ENCODE measurements at places on chromosomes 5 and 9. TPM values are rescaled to one million over a fixed set of nuclear protein-coding genes. Genes with fewer than 3 reads are reported as not detected.

The GRIA1 gene
- total RNA-seq: not detected

The PROB1 gene
- total RNA-seq: 1.4 TPM

The TNFSF15 gene
- 0.36 TPM for total RNA-seq

The SLC25A2 gene
- total RNA-seq: not detected

The MARCOL gene
- not detected for total RNA-seq

The C9 gene
- not detected for total RNA-seq

The THG1L gene
- total RNA-seq: 10.9 TPM

The GABRA6 gene
- not detected for total RNA-seq

The ST8SIA4 gene
- total RNA-seq: 4.2 TPM

The TNC gene
- total RNA-seq: 14.8 TPM

The PCAT7 gene
- total RNA-seq: not detected

The LTC4S gene
- total RNA-seq: 15.1 TPM

The FCN2 gene
- not detected for total RNA-seq

The C8G gene
- 4.3 TPM for total RNA-seq

The PDZD2 gene
- 44.9 TPM for total RNA-seq

The HTR1A gene
- not detected for total RNA-seq

The F2RL2 gene
- total RNA-seq: not detected

The NEUROG1 gene
- total RNA-seq: not detected

The SLC34A1 gene
- not detected for total RNA-seq

The DDX4 gene
- not detected for total RNA-seq

The NUP155 gene
- total RNA-seq: 23.4 TPM

The STK32A gene
- 12.3 TPM for total RNA-seq

The SLCO6A1 gene
- total RNA-seq: not detected

The PPIC gene
- total RNA-seq: 22.2 TPM

The SHC3 gene
- 1.1 TPM for total RNA-seq

The MAP1B gene
- 603 TPM for total RNA-seq

The SPINK9 gene
- not detected for total RNA-seq

The LECT2 gene
- not detected for total RNA-seq

Measured in omental fat pad (tissue), 4 donors.